ENCODE measurements at places on chromosomes 1 and 21.

- no peak for DNase-seq
Observed at GRCh38 chr21:17697473-17697872, 84.8 kb upstream of the BTG3 start.

GRCh38 chr1:52926864-52927211, 238 bp upstream of the SCP2 start:
- DNase-seq: no peak

DNA sequence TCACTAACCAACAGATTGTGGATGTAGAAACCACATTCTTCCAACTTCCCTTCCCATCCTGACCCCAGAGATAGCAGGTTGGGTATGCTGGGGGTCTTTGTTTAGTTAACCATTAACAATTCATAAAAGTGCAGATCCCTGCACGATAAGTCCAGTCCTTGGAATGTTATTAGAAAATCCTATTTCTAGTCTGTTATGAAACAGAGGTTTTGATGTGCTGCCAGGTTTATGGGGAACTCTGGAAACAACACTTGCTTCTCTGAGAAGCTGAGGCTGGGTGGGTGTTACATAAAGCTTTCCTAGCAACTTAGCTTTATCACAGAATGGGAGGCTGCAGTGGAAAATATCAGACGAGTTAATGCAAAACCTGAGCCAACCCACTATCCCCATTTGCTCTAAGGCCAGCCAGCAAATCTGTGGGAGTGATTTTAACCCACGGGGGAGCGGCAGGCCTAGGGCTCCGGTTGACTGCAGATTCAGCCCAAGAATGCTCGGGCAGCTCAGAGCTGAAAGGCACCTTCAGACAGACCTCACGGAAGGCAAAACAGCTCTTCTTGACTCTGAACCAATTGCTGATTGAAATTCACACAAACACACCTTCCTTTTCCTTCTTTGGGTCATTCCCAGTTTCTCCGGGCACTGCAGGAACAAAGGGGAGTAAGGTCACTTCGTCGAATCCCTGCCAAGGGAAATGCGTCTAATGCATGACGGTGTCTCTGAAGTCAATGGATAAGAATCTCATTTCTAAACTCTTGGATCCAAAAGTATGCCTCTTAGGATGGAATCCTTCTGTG, 111.7 kb upstream of the IRF2BP2 start:
- no peak for DNase-seq

GRCh38 chr1:109282497-109282951, 421 bp downstream of the PSRC1 start:
- no peak for DNase-seq

DNA sequence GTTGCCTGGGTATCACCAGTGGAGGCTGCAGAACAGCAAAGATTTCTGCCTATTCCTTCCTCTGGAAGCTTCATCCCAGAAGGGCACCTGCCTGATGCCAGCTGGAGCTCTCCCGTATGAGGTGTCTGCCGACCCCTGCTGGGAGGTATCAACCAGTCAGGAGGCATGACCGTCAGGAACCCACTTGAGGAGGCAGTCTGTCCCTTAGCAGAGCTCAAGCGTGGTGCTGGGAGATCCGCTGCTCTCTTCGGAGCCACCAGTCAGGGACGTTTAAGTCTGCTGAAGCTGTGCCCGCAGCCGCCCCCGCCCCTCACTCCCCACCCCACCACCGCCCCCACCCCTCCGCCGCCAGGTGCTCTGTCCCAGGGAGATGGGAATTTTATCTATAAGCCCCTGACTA, 23.1 kb upstream of the HFM1 start:
- DNase-seq: no peak

DNA sequence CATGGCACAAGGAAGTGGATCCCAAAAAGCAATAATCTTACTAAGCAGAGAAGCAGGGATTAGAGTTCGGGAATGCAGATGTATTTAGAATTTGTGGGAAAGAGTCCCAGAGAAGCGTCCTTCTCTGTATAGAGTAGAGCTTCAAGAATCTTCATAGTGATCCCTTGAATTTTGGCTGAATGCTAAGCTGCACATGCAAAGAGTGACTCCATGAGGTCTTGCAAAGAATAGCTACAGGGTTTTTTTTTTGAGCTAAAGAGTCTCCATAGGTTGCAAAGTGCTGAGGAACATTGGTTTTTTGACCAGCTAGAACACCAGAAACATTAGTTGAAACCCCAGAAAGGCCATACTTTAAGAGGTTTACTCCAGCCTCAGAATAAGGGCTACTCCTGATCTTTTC, 206.7 kb downstream of the CTH start:
- DNase-seq: no peak

GRCh38 chr1:63774617-63775417, 1.0 kb downstream of the ROR1 start:
- DNase-seq: peak; percentile 46

GRCh38 chr1:152654110-152654509, 9.1 kb upstream of the LCE2D start:
- peak; percentile 71 for DNase-seq

DNA sequence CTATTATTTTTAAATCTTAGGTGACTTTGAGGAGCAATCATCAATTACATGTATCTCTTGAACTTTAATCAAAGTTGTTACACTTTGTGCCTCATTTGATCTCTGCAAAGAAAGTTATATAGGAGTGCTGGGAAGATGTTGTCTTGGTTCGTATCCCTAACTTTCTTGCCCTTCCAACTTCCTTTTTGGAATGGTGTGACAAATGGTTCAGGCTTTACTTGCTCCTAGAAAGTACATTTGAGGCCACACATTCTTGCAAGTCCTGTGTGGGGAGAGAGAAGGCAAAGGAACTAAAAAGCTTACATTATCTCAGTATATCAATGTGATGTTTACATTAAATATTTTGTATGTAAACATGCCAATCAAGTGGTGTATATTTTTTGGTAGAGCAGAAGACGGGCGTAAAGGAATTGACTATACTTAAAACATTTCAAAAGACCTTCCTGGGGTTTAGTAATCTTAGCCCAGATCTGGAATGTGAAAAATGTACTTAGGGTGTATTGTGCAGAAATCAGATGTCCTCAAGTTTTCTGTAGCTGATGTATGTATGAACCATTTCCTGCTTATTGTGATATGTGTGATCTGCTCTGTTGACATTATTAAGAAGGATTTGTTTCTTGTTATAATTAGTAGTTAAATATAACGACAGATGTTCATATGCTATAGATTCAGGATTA, 59.2 kb downstream of the USP25 start:
- DNase-seq: no peak

DNA sequence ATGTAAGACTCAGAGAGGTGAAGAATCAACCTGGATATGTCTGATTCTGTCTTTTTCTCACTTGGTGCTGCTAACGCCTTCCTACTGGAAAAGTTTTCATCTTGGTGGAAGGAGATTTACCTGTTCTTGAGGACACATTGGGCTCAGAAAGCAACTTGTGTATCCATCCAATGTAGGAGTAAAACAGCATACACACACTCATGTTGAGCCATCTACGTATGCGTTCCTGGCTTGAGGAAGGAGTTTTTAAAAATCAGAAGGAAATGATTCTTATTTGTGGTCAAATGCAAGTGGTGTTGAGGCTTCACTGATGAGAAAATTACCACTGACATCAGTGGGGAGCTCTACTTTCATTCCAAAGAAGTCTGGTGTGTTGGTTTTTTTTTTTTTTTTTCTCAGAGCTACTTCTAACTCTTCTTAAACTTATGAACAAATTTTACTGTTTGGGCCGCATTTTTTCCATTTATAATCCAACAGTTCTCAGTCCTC, 25.6 kb downstream of the XCL2 start:
- no peak for DNase-seq

DNA sequence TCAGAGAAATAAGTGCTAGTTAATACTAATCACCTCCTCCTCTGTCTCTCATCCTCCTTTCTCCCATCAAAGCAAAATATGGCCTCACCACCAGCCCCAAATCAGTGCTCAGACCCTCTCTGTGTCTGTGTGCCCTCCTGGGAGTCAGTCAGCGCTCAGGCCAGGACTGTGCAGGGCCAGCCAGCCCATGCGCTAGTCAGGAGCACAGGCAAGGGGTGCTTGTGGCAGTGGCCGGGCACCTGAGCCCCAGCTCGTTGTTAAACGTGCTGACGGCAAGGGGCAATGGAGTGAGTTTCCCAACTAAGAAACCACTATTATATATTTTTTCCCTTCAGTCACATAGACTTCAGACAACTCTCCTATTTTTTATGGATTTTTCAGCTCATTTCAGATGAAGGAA, 19.2 kb upstream of the PGD start:
- DNase-seq: no peak

DNA sequence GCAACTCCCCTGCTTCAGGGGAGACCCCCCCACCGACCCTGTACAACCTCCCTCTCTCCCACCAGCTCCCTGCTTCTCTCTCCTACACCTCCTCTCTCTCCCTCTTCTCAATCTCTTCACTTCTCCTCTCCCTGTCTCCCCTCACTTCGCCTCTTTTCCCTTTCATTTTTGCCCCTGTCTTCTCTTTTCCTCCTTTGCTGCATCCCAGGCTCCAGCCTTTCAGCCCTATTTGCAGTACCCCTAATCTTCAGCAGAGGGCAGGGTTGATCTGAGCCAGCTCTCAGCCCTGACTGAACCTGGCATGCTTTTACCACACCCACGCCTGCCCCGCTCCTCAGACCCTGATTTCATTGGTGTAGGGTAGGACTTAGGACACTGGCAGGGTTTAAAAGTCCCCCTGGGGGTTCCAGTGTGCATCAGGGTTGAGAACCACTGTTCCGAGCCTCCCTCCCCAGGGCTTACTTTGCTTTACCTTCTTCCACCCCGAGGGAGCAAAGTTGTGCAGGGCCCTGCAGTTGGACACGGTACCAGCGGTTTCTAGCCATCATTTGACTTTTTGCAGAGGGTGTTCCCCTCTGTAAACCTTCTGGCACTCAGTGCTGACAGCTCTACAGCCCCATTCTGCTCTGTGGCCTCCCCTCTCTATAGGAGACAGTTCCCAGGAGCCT, 67.3 kb upstream of the CNTN2 start:
- DNase-seq: peak; percentile 74

DNA sequence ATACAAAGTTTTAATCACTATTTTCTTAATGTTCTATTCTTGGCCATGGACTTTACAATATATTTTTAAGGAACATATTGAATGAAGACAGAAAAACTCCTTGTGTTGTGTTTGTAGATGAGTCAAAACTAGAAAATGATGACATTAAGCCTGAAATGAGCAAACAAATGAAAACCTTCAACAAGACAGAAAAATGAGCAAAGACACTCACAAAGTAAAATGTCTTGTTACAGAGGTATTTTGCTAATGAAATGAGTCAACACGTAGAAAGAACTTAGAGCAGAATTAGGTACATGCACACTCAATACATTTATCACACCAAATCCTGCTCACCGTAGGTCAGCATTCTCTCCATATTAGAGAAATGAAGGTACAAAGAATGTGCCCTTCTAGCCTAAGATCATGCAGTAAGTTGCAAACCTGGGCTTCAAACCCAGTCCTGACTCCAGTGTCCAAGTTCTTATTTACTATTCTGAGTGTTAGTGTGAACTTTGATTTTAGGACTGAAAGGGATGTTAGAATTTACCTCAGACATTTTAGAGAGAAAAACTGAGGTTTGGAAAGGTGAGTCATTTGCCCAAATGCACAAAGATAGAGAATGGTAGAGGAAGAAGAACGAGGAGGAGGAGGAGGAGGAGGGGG, 133.9 kb upstream of the SGIP1 start:
- no peak for DNase-seq

GRCh38 chr1:53460211-53460634, 1.0 kb downstream of the DMRTB1 start:
- no peak for DNase-seq

- no peak for DNase-seq
Observed at GRCh38 chr1:59814901-59815825, at the start of gene HOOK1. HOOK1 (plus strand) TSS chr1:59814949; CDS start chr1:59815118, 169 bp downstream.

- no peak for DNase-seq
Observed at GRCh38 chr21:35346697-35347096, 297.6 kb upstream of the RUNX1 start.

- no peak for DNase-seq
Observed at GRCh38 chr1:94887603-94888171, 39.2 kb downstream of the CNN3 start.

DNA sequence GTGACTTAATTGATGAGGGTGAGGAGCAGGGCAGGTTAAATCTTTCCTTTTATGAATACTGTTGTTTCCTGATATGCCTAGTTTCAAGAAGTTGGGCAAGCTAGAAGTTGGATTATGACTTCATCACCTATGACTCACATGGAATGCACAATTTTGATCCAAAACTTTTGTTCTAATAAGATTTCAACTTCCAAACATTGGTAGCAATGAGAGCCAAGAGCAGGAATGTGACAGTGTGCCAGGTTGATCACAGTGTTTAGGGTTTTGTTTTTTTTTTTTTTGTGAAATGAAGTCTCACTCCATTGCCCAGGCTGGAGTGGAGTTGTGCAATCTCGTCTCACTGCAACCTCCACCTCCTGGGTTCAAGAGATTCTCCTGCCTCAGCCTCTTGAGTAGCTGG, 349.4 kb downstream of the DUSP10 start:
- no peak for DNase-seq

DNA sequence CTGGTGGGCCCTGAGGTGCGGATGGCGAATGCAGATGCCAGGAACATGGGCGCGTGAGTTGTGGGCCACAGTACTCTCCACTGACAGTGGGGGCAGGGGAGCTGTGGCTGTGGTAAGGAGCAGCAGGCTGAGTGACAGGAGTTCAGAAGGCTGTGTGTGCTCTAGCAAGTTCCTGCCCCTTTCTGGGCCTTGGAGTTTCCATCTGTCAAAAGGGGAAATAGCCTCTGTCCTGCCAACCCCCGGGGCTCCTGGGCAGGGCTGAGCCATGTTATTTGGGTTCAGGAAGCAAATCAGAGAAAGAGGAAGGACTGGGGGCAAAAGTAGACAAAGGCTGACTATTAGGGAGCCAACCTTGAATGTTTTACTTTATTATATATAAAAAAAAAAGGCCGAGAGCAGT, 19.5 kb upstream of the MFN2 start:
- DNase-seq: no peak

GRCh38 chr1:243892456-243892855, 42.4 kb upstream of the AKT3 start:
- DNase-seq: no peak

DNA sequence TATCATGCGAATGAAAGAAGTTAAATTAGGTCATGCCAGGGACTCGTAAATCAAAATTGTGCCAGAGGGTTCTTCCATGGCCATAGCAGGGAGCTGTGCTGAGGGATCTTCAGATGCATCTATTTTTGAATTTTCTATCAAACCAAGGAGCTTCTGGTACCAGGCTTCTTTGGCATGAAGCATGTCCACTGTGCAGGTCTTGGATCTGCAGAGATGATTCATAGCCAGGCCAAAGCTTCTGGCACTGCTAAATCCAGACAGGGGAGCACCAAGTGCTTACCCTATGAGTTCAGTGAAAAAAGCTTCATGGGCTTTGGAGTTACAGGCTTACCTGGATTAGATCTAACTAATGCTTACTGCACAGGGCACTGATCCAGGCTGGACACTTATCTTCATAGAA, 154.2 kb upstream of the DAB1 start:
- no peak for DNase-seq

- DNase-seq: peak; percentile 36
Observed at GRCh38 chr1:28815533-28816185, 3.7 kb downstream of the OPRD1 start.

DNA sequence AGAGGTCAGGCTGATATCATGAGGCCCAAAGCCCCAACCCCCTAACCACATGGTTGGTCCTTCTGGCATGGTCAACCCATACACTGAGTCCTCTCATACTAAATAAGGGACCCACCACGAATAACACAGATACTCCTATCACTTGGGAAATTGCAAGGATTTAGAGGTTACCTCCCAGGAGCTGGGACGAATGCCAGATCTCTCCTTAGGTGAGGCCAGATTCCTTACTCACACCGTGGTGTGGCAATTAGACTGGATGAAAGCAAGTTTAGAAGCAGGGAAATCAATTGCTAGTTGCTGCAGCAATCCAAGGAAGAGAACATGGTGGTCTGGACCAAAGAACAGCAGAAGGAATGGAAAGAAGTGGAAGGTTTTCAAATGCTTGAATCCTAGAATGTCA, 60.1 kb downstream of the IER5 start:
- DNase-seq: no peak

Measured in BE2C (cell line).